Renal cortex interstitium (tissue), 15 donors: ENCODE measurements at places on chromosomes 2 and 18. TPM values are rescaled to one million over a fixed set of nuclear protein-coding genes. Genes with fewer than 3 reads are reported as not detected.

DNA sequence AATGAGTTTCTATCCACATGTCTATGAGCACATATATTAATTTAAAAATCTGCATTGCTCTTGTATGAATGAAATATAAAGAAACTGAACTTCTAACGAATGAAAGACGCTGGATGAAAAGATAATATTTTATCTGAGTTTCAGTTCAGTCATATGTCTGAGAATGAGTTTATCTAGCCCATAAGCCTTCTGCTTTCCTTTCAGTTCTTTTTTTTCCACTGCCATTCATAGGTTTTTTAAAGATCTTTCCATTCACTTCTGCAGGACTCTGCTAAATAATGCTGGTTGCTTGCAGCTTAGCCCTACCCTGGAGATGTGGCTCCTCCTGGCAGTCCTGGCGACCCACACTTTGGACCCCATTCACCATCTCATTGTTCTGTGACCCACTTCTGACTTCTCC lies 109.0 kb downstream of the BCL2 start:
- no peak for DNase-seq

Gene TDRD15
- polyA plus RNA-seq, result not detected

DNA sequence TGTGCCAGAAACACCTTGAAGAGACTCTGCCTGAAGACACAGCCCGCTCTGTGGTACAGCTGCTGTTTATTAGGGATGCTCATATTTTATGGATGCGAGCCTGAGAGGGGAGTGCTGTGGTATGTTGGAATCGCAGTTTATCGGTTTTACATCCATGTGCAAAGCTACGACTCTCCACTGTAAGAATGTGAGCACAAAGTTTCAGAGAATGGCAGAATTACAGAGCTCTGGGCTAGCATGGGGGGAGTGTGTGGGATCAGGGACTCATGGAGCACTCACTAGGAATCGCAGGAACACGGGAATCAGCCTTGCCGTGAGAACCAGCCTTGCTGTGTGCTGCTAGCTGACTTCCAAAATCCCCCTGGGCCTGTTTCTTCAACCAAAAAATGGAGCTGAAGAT lies 199.9 kb downstream of the RNF144A start:
- DNase-seq, result no peak

GRCh38 chr2:68912732-68913131 lies 40.0 kb downstream of the GKN2 start:
- DNase-seq, result no peak

Gene FAP
- 12.9 TPM for polyA plus RNA-seq
